ENCODE measurements at places on chromosomes 3 and 15.

GRCh38 chr15:61997786-61998185 lies 62.5 kb downstream of the VPS13C start:
- DNase-seq = no peak

GRCh38 chr15:101114166-101114565 lies 137.7 kb downstream of the CHSY1 start:
- no peak for DNase-seq

- DNase-seq = no peak
Observed at GRCh38 chr3:89227218-89227617, 119.8 kb downstream of the EPHA3 start.

DNA sequence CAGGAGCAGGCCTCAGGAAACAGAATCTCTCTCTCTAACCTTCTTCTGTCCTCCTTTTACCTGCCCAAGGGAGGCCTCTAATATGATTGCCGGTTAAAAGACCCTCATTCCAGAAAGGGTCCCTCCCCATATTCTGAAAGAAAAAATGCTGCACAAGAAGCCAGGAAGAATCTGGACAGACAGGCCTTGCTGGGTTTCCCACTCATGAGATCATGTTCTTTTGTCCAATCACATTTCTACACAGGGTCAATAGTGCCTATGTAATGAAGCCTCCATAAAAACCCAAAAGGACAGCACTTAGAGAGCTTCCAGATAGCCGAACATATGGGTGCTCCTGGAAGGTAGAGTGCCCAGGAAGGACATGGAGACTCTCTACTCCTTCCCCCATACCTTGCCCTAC lies 146.0 kb downstream of the MYO9A start:
- no peak for DNase-seq

- no peak for DNase-seq
Observed at GRCh38 chr3:114308830-114309229, 15.0 kb downstream of the TIGIT start.

- DNase-seq = no peak
Observed at GRCh38 chr3:20999661-21000060, 751.3 kb downstream of the ZNF385D start.

DNA sequence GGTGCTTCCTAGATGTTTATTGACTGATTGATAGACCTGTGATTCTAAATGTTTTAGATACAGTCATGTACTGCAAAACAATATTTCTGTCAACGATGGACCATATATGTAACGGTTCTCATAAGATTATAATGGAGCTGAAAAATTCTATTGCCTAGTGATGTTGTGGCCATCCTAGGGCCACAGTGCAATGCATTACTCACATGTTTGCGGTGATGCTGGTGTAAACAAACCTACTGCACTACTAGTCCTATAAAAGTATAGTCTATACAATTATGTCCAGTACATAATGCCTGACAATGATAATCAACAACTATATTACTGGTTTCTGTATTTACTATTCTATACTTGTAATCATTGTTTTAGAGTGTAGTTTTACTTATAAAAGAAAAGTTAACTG lies 46.8 kb downstream of the CHST2 start:
- no peak for DNase-seq

DNA sequence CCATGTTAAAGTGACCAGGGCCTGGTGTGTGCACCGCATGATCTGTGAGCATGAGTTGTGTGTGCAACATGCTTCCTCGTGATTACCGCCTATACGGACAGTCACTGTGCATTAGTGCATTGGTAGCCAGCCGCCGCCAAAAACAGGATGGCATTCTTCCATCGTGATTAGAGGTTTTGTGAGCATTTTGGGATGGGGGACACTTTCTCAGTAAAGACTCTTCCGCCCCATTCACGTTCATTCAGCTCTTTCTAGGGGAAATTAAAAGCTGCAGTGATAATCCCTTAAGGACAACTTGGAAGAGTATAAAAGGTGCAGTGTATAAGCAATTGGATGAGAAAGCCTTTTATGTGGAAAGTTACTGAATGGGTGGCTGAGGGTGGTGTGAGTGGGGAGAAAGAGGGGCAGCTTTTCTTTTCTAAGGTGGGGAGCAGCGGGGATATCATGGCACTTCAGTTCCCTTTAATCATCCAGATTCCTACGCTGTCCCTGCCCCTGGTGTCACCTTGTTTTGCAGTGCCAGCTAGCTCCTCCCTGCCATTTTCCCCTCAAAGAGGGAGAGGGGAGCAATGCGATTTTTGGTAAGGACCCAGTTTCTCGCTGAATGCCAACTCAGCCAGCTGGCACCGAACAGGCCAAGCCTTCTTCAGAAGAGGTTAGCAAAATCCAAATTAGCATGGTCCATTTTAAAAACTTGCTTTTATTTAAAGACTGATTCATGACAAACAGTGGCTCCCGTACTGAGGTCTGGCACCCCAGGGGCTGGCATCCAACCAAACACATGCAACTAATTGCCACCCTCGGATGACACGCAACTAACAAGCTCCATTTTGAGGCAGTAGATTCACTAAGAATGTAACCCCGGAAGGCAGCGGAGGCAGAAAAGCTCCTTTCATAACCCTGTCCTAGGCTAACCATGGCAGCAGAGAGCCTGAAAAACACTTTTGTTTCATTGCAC lies 447.8 kb downstream of the FHIT start:
- no peak for DNase-seq

- no peak for DNase-seq
Observed at GRCh38 chr15:45425135-45425534, 46.8 kb upstream of the GATM start.

- no peak for DNase-seq
Observed at GRCh38 chr3:152382312-152383135, 113.8 kb downstream of the MBNL1 start.

DNA sequence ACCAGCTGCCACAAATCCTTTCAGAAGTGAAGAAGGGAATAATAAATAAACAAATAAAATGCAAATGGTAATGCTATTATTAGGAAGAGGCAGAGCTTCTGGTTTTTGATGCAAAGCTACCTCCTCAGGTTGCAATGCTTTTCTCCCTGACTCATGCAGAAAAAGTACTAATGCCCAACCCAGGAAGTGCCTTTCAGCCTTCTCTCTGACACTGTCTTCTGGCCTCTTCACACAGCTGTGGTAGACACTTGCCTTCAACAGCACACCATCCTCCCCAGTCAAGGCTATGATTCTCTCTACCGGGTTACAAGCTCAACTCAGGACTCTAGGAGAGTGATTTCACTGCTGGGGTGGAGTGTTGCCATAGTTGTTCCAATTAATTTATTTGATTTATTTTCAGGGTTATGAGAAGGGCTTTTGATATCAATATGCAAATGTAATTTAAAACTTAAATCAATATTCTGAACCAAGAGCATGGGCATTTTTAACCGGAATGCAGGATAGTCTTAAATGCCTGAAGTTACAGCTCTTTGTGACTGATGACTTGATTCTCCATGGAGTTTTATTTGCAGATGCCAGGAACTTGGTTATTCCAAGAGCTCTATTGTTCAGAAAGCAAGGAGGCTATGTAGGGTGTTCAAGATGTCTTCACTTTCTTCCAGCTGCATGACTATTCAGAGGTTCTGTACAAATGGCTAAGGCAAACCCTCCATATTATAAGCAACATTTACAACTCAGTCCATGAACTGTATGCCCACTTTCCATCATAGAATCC lies 27.1 kb upstream of the GALNT15 start:
- peak; percentile 5 for DNase-seq

GRCh38 chr3:33578325-33579177 lies 138.3 kb upstream of the UBP1 start:
- DNase-seq = no peak

- DNase-seq = no peak
Observed at GRCh38 chr3:152403632-152404066, 134.9 kb downstream of the MBNL1 start.

GRCh38 chr15:40435710-40436089 lies 5.1 kb upstream of the BAHD1 start:
- DNase-seq = no peak

DNA sequence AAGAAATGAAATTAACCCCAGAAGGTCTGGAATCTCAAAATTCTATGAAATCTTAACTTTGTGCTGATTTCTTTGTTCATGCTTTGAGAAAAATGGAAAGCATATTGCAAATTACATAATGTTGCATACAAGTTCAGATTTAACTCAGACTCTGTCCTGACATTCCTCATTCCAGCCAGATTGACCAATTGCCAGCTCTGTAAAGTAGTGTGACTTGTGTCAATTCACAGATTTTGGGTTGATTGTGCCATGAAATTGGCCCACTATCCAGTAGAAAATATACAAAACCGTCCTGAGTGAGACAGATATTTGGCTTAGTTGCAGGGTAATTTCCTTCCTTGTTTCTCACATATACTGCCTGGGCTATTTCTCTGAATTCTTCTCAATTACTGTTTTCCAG lies 1312.6 kb downstream of the ROBO1 start:
- no peak for DNase-seq

DNA sequence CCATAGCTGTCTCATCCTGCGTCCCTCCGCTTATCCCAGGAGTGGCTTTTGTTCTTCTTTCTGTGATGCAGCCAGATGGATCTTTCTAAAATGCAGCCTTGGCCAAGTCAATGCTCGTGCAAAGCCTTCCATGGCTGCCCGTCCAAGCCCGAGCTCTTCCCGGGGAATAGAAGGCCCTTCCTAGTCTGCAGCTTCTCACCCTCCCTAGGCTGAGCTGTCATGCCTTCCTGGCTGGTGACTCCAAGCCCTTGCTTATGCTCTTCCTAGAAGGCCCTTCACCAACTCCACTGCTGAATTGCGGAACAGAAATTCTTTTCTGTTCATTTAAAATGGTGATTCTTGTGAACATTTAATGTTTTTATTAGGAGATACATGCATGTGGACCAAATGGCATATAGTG lies 95.9 kb downstream of the SMAD6 start:
- DNase-seq = no peak

GRCh38 chr3:35383216-35383615 lies 256.1 kb upstream of the ARPP21 start:
- DNase-seq = no peak

DNA sequence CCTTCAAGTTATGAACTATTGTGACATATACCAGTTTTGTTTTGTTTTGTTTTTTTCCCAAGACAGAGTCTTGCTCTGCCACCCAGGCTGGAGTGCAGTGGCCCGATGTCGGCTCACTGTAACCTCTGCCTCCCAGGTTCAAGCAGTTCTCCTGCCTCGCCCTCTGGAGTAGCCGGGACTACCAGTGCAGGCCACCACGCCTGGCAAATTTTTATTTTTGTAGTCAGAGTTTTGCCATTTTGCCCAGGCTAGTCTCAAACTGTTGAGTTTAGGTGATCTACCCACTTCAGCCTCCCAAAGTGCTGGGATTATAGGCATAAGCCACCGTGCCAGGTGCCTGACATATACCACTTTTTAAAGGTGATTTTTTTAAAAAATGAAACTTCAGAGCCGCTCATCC lies 74.6 kb downstream of the ARRDC4 start:
- no peak for DNase-seq

- peak; percentile 21 for DNase-seq
Observed at GRCh38 chr15:52480990-52481389, 47.7 kb downstream of the MYO5A start.

- no peak for DNase-seq
Observed at GRCh38 chr15:46260937-46261336, 626.1 kb downstream of the SQOR start.

DNA sequence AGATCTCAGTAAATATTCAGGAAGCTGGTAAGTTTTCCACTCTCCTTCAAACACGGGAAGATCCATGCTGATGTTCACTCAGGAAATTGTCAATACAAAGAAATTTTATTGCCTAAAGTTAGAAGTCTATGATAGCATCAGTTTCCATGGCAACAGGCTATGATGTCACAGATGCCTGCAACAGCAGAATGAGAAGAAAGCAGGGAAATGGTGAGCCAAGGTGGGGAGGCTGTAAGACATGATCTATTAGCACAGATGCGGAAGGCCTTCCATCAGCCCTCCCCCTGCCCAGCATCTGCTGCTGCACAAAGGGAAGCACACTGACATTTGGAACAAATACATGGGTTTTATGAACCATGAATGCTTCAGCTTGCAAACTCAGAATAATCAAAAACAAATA lies 28.6 kb downstream of the EPHB1 start:
- DNase-seq = no peak

- no peak for DNase-seq
Observed at GRCh38 chr15:92661956-92662355, 6.4 kb upstream of the FAM174B start.

DNA sequence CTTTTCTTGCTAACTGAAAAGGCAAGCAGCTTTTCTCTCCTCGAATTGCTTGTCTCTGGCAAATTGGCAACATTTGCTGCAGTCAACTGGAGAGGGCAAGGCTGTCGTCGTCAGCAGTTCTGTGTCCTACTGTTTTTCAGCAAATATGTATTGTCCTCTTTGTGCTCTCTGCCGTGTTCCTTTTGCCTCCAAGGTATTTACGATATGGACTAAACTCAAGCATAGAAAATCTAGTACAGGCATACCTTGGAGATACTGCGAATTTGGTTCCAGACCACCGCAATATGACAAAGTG lies 558 bp upstream of the SLC30A4 start:
- DNase-seq = no peak

GRCh38 chr3:99429502-99429901 lies 208.9 kb upstream of the COL8A1 start:
- no peak for DNase-seq

DNA sequence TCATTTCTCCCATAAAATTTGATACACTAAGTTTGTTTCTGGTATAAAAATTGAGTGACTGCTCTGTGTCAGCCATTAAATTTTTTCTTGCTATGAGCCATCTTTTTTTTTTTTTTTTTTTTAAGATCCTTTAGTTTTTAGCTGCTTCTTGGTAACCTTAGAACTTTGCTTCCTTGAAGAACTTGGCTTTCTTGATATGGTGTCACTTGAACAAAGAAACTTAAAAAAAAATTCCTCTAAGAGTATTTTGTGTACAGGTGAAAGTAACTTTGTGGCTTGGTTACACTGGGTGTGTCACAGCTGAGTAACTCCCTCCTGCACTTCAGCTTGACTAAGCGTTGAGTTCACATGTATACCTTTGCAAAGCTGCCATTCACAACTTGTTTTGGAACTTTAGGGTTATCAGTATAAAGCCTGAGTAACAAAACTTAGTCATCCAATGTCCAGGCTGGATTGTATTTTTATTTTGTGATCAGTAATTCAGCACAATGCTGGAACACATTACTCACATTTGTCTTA lies 6.5 kb downstream of the CHD2 start:
- no peak for DNase-seq

DNA sequence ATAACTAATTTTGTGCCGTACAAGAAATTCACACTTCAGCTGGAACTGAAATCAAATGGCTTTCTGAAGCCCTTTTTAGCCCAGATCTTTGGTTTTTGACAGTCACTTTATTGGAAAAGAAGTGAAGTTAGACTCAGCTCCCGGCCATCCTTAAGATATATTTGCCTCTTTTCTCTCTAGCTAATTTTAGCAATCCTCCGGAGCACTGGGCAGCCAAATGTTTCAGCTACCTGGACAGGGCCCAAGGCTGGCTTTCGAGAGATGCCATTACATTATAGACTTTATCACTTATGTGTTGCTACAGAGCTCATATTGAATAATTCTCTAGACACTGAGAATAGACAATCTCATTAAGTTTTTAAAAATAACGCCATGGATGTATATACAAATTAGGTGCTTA lies 28.5 kb upstream of the RPL39L start:
- DNase-seq = no peak

- no peak for DNase-seq
Observed at GRCh38 chr15:88391700-88392099, 75.5 kb downstream of the MRPL46 start.
